ENCODE measurements at places on chromosomes 5 and 9.

DNA sequence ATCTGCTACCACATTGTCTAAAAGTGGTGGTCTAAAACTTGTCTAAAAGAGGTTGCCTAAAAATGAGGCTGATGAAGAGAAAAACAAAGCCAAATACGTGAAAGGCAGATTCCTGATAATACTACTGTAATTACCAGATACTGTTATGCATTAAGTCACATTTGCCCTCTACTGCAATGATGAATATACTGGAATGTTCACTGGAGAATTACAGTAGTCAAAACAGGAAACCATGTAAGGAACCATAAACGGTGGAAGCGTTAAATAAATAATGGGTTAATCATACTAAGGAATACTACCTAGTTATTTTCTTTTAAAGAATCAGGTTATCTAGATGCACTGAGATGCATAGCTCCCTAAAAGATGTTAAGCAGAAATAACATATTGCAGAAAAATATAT lies 201.3 kb downstream of the MCTP1 start:
- no peak overlapping the region for H3K4me3 ChIP-seq
- no peak for DNase-seq
- H3K27ac ChIP-seq, result no peak overlapping the region
- no peaks in the 10 kb centered on the region for H3K36me3 ChIP-seq
- H3K27me3 ChIP-seq, result no peaks in the 10 kb centered on the region

- H3K4me3 ChIP-seq, result no peak overlapping the region
- H3K27me3 ChIP-seq, result no peaks in the 10 kb centered on the region
- H3K4me1 ChIP-seq, result no peaks in the 10 kb centered on the region
- no peak overlapping the region for H3K27ac ChIP-seq
Measured at GRCh38 chr9:3277200-3277599, 248.6 kb downstream of the RFX3 start.

GRCh38 chr5:141878186-141878710 lies at the start of gene PCDH1:
TSS of gene PCDH1 (minus strand) at chr5:141878410. CDS start at chr5:141878262, 148 bp downstream.
- H3K4me3 ChIP-seq, result peak within 1 kb of the TSS; percentile 75
- peak within 1 kb of the TSS; percentile 93 for H3K27ac ChIP-seq
- peaks cover 84% of the 10 kb centered on the region for H3K4me1 ChIP-seq
- H3K36me3 ChIP-seq, result peaks cover 5% of the 10 kb centered on the region

DNA sequence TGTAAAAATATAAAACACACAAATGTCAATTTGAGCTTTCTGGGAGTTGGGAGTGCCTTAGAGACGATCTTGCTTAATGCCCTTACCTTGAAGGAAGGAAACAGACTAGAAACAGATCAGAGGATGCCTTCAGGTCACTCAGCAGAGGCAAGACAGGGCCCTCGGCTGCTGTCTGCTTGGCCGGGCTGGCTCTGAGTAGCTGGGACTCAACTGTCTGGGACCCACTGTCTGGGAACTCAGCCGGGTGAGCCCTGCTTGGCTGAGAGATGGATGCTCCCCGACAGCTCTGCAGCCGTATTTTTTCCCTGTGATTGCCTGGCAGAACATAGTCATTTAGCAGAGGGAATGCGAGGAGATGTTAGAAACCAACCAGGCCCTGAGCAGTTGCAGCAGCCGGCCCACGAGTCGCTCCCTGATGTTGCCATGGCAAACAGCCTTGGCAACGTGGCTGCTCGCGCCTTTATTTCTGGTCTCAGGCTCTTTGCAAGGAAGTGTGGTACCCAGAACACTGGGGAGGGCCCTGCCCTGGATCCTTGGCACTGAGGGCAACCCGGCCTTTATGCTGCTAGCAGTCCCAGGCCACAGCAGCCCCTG lies 10.9 kb downstream of the PPARGC1B start:
- no peaks in the 10 kb centered on the region for H3K27me3 ChIP-seq
- no peak overlapping the region for H3K27ac ChIP-seq
- DNase-seq, result peak; percentile 83
- peaks cover 14% of the 10 kb centered on the region for H3K4me1 ChIP-seq
- no peaks in the 10 kb centered on the region for H3K36me3 ChIP-seq
- H3K4me3 ChIP-seq, result no peak overlapping the region

DNA sequence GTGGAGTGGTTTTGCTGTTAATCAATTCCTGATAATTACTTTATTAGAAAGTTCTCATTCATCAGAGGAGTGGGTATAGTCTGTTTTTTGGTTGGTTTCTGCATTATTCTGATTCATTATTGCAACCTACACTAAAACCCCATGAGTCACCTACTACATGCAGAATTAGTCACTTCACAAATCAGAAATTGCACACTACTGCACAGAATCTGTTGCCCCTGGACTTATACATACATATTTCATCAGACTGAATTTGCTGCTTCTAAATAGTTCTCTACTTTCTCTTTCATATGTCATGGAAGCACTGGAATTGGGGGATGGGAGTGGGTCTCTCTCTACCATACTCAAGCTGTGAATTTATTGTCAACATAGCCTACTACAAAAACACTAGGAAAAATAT lies 585.1 kb downstream of the DNAH5 start:
- H3K4me3 ChIP-seq, result no peak overlapping the region
- no peaks in the 10 kb centered on the region for H3K4me1 ChIP-seq
- no peaks in the 10 kb centered on the region for H3K36me3 ChIP-seq

- DNase-seq, result no peak
- no peaks in the 10 kb centered on the region for H3K36me3 ChIP-seq
- no peak overlapping the region for H3K4me3 ChIP-seq
Measured at GRCh38 chr9:121455527-121456239, 44.0 kb downstream of the GGTA1 start.

DNA sequence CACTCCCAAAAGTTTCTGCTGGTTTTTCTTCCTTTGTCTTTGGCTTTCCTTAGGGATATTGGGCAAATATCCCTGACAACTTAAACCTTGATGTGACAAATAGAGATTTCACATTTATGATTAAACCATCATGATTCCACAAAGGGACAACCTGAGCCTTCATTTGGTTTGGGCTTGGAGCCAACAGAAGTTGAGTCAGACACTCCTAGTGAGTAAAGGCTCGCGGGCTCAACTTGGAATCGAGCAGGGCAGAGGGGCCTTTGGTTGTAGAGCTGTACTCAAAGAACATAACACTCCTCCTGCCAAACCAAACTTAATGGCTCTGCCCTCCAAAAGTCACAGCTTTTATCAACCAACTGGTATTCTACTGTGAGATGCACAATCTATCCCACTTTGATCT lies 290.2 kb upstream of the MAP3K1 start:
- no peak for DNase-seq
- H3K4me1 ChIP-seq, result no peaks in the 10 kb centered on the region
- no peaks in the 10 kb centered on the region for H3K36me3 ChIP-seq
- no peak overlapping the region for H3K27ac ChIP-seq
- H3K27me3 ChIP-seq, result no peaks in the 10 kb centered on the region

DNA sequence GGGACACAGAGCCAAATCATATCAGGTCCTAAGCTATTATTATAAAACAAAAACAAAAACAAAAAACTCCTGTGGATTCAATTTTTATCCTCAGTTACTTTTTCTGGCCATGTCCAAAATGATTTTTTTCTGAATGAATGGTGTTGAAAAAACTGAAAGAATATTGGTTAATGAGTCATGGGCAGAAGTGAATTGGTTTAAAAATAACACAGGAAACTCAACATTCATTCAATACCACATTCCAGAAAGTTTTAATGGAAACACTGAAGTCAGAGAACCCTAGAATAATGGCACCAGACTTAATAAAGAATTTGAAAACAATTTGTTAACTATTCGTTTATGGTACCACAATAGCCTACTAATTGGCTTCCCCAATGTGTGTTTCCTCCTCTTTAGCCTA lies 102.4 kb upstream of the CDH9 start:
- no peaks in the 10 kb centered on the region for H3K27me3 ChIP-seq
- H3K36me3 ChIP-seq, result no peaks in the 10 kb centered on the region
- no peaks in the 10 kb centered on the region for H3K4me1 ChIP-seq
- no peak overlapping the region for H3K4me3 ChIP-seq
- H3K27ac ChIP-seq, result no peak overlapping the region
- no peak for DNase-seq

GRCh38 chr5:36177715-36178523 lies 26.0 kb downstream of the SKP2 start:
- peak overlapping the region; percentile 43 for H3K27ac ChIP-seq
- DNase-seq, result peak; percentile 46
- H3K4me1 ChIP-seq, result no peaks in the 10 kb centered on the region

DNA sequence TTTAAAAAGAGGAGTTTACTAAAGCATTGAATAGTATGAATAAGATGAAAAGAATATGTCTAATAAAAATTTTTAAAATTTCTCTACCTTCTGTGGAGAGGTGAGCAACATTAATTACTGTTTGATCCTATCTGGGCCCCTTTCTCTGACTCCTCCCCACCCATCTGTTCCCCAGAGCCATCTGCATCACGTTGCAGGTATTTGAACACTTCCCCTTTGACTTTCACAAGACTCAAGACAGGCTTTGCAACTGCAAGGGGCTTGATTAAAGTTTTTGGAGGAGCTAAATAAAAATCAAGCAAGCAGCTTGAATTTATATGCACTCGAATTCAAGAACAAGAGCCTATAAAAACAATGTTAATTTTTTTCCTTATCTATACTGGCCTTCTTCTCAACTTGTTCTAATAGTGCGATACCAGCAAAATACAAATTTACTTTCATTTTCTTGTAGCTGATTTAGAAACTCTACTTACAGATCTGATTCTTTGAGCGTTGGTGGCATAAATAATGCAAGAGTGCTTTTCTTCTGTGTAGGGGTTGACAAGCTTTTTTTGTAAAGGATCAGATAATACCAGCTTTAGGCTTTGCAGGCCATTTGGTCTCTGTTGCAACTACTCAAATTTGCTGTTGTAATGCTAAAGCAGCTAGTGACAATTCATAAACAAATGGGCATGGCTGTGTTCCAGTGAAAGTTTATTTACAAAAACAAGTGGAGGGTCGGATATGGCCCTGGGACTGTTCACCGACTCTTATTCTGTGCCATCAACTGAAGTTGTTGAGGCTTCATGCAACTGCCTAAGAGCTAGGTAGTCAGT lies 21.2 kb downstream of the TXNDC8 start:
- no peaks in the 10 kb centered on the region for H3K4me1 ChIP-seq
- no peak overlapping the region for H3K4me3 ChIP-seq
- no peak for DNase-seq
- H3K27me3 ChIP-seq, result no peaks in the 10 kb centered on the region

GRCh38 chr9:130128251-130128650 lies 44.0 kb upstream of the NCS1 start:
- no peaks in the 10 kb centered on the region for H3K27me3 ChIP-seq
- peaks cover 7% of the 10 kb centered on the region for H3K4me1 ChIP-seq
- no peak overlapping the region for H3K27ac ChIP-seq
- H3K4me3 ChIP-seq, result no peak overlapping the region
- DNase-seq, result no peak

GRCh38 chr9:120791161-120791560 lies 2.1 kb downstream of the FBXW2 start:
- no peak for DNase-seq
- peaks cover 10% of the 10 kb centered on the region for H3K36me3 ChIP-seq
- H3K27me3 ChIP-seq, result no peaks in the 10 kb centered on the region
- no peak overlapping the region for H3K27ac ChIP-seq
- no peak overlapping the region for H3K4me3 ChIP-seq

- H3K4me1 ChIP-seq, result no peaks in the 10 kb centered on the region
- no peak overlapping the region for H3K4me3 ChIP-seq
- DNase-seq, result no peak
- peaks cover 15% of the 10 kb centered on the region for H3K36me3 ChIP-seq
- H3K27ac ChIP-seq, result no peak overlapping the region
Measured at GRCh38 chr5:137995077-137995748, 37.7 kb downstream of the FAM13B start.

DNA sequence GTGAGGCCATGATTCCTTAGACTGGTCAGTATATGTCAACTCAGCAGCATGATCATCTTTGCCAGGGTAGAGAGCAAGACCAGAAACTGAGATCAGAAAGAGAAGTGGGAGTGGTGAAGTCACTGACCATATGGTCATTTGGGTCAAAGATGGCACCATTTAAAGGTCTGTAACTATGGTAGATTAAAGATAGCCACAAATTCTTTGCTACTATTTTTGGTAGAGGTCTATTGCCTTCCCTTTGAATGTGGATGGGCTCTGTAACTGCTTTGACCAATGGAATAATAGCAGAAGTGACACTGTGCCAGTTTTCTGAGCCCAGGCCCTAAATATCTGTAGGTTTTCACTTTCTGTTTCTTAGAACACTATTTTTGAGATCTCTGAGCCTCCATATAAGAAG lies 117.6 kb downstream of the PCSK1 start:
- H3K36me3 ChIP-seq, result no peaks in the 10 kb centered on the region
- H3K27ac ChIP-seq, result no peak overlapping the region
- no peak for DNase-seq
- H3K4me3 ChIP-seq, result no peak overlapping the region
- no peaks in the 10 kb centered on the region for H3K4me1 ChIP-seq
- no peaks in the 10 kb centered on the region for H3K27me3 ChIP-seq

DNA sequence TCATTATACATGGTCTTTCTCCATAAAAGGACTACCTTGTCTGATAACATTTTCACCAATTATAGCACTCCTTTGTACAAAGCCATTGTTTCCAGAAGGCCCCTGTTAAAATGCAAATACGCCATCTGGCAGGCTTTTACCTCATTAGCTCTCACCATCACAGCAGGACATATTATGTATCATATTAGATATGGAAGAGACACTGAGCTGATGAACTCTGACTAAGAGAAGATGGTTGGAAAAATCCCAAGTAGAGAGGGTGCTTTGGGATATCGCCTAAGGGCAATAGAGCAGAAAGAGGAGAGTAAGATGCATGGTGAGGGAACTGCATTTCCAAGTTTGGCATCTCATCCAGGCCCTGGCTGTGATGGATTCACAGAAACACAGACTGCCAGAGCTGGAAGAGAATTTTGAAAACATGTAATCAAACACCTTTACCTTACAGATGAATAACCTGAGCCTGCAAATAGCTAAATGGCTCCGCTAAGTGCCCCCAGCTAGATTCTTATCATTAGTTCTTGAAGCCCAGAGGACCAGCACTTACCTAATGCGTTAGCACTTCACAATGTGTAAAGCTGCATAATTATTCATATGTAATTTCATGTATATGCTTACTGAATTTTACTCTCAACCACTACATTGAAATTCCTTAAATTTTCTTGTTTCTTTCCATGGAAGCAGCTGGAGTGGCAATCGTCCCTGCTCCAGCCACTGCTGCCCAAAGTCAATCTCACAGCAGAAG lies 393.6 kb upstream of the IZUMO3 start:
- no peak overlapping the region for H3K27ac ChIP-seq
- H3K4me3 ChIP-seq, result no peak overlapping the region
- no peaks in the 10 kb centered on the region for H3K4me1 ChIP-seq

- H3K27me3 ChIP-seq, result no peaks in the 10 kb centered on the region
- peaks cover 32% of the 10 kb centered on the region for H3K4me1 ChIP-seq
- H3K4me3 ChIP-seq, result peak overlapping the region; percentile 49
- no peaks in the 10 kb centered on the region for H3K36me3 ChIP-seq
- peak overlapping the region; percentile 76 for H3K27ac ChIP-seq
- no peak for DNase-seq
Measured at GRCh38 chr5:149580808-149581191, 498 bp upstream of the ARHGEF37 start.

DNA sequence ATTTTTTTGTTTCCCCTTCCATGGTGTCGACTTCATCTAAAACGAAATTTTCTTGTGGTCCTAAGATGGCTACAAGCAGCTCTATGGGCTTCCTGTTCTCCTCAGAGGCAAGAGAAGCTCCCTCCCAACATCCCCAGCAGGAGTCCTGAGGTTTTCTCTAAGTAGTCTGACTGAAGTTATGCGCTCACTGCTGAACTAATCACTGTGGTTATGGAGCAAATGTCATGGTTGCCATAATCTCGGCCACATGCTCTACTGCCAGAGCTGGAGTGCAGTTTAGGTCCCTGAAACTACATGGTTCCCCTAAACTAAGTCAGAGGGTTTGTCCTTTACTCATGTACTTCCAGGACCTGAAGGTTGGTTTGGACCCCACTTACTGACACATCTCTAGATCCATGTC lies 68.0 kb upstream of the MAMDC2 start:
- no peak for DNase-seq
- no peaks in the 10 kb centered on the region for H3K4me1 ChIP-seq
- no peak overlapping the region for H3K4me3 ChIP-seq
- no peak overlapping the region for H3K27ac ChIP-seq
- no peaks in the 10 kb centered on the region for H3K36me3 ChIP-seq
- H3K27me3 ChIP-seq, result no peaks in the 10 kb centered on the region
